ENCODE measurements at places on chromosomes 7 and 10.

GRCh38 chr10:21675157-21675796 lies 141.2 kb downstream of the MLLT10 start:
- no peak for DNase-seq

DNA sequence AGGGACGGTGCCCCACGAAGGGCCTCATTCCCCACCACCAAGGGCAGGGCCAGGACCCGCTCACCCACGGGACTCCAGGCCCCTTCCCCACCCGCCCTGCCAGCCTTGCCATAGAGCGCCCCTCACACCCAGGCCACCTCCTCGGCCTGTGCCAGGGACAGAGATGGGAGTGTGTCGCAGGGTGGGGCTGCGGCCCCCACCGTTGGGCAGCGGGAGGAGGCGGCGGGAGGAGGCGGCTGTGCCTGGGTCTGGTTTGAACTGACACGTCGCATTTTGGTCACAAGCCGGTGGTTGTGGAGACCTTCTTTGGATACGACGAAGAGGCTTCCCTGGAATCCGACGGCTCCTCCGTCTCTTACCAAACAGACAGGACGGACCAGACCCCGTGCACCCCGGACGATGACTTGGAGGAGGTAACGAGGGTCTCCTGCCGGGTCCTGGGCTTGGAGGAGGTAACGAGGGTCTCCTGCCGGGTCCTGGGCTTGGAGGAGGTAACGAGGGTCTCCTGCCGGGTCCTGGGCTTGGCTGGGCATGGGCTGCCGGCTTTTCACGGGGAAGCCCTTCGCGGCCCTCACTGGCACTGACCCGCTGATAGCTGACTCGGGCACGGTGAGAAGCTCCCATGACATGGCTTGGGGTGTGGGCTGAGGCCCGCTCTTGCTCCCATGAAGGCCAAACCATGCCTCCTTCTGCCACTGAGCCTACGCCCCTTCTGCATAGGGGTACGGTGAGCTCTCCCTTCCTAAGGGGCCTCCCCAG lies 46.4 kb upstream of the DPYSL4 start:
- DNase-seq = no peak

GRCh38 chr10:66925896-66926715 lies at the start of gene LRRTM3:
Gene LRRTM3 (plus strand): TSS chr10:66926036.
- peak; percentile 80 for DNase-seq

GRCh38 chr7:114432703-114433102 lies 18.1 kb downstream of the FOXP2 start:
- no peak for DNase-seq

DNA sequence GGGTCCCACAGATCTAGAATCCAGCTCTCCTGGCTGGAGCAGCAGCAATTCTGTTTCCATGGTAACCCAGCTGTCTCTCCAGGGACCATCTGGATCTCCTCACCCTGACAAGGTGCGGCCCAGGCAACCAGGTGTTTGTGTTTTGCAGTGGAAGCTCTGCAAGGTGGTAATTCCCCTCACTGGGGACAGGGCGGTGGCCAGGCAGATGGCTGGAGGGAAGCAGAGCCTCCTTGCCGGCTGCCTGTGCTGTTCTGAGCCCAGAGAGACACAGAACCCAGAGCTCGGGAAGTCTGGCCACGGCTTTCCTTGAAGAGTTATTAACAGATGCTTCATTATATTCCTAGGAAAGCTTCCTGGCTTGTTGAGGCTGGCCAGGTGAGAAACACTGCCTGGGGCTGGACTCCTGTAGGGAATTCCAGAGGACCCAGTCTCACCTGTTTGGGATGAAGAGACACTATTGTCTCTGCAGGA lies 118.2 kb upstream of the PPIF start:
- no peak for DNase-seq

GRCh38 chr10:3186368-3186767 lies 13.8 kb upstream of the PITRM1 start:
- no peak for DNase-seq

- DNase-seq = no peak
Observed at GRCh38 chr10:29102233-29102632, 186.6 kb upstream of the LYZL1 start.

GRCh38 chr10:34908481-34908880 lies 93.4 kb upstream of the PARD3 start:
- no peak for DNase-seq

- DNase-seq = peak; percentile 69
Observed at GRCh38 chr7:28389504-28390395, 22.6 kb upstream of the CREB5 start.

DNA sequence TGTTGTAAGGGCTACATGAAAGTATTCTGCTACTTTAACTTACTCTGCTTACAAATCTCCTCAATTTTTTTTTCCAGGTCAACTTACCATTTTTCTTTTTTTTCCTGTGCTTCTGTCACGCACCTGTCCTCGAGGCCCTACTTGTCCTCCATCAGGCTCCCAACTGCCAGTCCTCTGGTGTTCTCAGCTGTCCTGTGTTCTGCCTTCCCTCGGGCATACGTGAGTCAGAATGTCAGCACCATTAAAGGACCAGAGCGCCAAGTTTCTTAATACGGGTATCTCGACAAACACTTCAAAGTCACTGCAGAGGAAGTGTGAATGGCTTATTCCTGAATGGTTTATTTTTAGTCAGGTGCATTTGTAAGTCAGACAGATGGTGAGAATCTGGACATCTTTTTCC lies at the start of gene TEX47:
Gene TEX47, minus strand, starts transcription at position 185 of the 400 bp plus-strand sequence. CDS start 795 bp downstream, outside the sequence.
- DNase-seq = no peak

DNA sequence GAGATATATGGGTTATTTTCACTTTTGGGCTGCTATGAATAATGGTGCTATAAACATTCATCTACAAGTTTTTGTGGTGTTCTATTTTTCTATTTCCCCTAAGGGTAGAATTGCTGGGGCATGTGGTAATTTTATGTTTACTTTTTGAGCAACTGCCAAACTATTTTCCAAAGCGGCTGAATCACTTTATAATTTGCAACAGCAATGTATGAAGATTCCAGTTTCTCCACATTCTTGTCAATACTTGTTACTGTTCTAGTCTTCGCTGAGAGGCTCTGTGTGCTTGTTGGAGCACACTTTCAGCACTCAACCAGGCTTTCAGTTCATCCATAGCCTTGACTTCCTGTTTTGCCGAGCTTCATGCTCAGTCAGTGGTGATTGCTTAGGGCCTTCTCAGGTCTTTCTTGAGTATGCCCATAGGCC lies 39.0 kb downstream of the ADK start:
- no peak for DNase-seq

DNA sequence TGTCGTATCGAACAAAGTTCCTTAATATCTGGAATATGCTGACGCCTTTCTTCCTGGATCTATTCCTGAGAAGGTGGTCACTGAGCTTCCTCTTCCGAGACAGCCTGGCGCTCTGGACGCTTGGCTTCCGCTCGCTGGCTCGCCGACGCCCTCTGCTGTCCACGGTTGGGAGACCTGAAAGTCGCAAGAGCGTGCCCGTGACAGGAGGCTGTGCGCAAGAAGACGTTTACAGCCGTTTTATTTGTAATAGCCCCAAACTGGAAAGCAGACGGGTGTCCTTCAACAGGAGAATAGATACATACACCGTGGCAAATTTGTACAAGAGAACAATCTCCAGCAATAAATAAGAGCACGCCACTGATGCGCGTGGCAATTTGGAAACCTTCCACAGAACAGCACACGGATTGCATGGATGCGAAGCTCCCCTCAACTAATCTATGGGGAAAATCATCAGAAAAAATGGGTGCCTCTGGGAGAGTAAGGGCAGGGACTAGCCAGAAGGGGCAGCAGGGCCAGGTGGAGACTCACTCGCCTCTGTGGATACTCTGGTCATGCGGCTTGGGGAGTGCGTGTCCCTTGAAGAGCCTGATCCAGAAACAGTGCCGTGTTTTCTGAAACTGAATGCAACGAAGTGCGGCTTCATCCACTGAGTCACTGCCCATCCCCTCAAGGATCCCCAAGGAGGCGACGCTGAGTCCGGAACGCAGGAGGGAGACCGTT lies 41.5 kb upstream of the BNIP3 start:
- DNase-seq = peak; percentile 88

DNA sequence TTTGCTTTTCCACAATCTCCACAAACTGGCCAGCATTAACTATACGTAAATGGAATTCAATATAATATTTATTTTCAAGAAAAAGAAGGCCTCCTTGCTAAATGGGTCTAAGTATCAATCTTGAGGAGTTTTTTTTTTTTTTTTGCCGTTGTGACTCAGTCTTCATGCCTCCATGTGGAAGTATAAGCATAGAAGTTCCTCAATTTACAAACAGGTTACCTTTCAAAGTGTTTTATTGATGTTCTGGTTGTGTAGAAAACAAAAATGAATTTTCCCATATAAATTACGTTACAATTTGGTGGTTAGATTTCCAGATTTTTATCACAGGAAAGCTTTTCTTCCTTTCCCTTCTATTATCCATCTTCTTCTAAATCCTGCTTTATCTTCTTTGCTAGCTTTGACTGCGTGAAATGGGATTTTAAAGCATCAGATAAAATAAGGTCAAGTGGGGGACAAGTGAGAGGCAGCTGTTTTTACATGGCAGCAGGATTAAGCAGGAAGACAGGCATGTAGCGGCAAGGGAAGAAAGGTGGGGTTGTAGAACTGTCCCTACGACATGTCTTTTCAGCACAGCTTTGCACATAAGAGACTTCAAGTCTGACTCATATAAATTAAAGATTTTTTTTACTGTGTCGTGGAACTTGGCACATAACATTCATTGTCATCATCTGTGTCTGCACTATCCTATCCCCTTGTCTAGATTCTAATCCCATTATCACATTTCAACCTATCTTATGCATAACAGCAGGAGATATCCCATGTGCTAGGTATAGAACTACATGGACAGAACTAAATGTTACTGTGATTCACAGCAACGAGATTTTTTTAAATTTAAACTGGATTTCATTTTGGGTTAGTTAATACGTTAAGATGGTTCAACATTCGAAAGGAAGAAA lies 135.3 kb upstream of the FAM3C start:
- no peak for DNase-seq

DNA sequence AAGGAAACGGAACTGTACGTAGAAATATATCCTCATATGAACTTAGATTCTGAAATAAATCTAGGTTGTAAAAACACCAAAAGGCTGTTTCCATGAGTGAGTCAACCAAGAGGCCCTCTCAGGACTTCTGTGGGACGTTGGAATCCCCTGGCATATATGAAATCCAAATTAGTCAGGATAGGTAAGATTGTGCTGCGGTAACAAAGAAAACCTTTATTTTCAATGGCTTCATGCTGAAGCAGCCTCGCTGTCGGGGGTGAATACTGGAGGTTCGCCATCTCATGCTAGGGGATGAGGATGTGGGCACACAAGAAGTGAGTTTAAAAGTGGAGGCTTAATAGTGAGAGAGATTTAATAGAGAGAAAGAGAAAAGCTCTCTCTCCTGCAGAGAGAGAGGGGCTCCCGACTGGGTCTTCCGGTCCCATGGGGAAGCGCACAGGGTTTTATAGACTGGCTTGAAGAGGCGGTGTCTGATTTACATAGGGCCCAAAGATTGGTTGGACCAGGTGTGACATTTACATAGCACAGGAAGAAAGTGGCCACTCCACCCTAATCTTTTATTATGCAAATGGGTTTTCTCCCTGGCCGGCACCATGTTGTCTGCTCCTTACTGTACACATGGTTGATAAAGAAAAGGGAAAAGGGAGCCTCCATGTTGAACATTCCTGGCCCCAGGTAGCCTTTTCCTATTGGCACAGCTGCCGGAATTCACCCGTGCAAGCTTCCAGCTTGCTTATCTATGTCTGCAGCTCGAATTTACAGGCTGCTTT lies 52.3 kb upstream of the SEPHS1 start:
- no peak for DNase-seq

- no peak for DNase-seq
Observed at GRCh38 chr7:80439894-80440821, 71.7 kb downstream of the GNAT3 start.

GRCh38 chr7:157529768-157530560 lies 193.2 kb downstream of the DNAJB6 start:
- no peak for DNase-seq

DNA sequence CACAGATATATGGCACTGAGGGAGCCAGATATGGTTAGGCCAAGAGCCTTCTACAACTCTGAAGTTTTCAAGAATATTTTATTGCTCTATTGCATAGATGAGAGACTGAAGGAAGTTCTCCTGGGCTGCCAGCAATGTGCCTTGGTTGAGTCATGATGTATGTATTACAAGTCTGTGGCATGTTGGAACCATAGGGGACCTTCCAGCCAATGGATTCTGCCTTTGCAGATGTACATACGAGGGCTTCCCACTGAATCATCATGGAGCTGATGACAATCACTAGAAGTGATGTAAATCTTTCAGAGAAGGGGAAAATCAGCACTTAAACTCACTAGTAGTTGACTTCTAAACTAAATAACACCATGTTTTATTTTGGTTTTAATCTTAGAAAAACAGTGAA lies 419.5 kb downstream of the PHTF2 start:
- DNase-seq = no peak

- no peak for DNase-seq
Observed at GRCh38 chr7:70389531-70390151, 742.3 kb upstream of the GALNT17 start.

- DNase-seq = no peak
Observed at GRCh38 chr10:29804025-29804852, 169.5 kb upstream of the SVIL start.

DNA sequence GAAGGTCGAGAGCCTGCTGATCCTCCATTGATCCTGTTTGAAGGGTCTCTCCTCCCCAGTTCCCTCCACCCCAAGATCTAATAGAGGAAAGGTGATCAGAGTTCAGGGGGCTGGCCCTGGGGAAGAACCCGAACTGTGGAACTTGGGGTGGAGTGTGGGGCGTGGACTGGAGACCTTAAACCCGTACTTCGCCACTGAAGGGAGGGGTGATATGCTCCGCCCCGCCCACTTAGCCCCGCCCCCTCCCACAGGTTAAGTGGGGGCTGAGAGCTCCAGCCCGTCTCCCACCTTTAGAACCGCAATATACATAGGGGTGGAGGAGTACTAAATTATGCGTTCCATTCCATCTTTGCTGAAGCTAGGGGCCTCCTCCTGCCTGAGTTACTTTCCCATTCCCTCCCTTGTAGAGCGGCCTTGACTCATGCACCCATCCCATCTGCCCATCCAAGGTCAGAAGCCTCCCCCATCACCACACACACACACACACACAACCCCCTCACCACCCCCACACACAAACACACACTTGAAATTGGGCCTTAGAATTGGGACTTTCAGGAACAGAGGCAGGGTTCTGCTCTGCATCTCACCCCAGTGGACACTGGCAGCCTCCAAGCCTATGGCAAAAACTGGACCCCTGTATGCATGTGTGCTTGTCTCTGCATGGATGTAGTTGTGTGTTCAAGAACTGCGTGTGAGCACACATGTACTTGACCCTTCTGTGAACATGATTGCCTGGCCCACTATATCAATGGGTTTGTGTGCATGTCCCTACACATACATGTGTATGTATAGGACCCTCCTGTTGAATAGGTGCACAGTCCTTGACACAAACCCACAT lies 991 bp downstream of the SEMA4G start:
- no peak for DNase-seq
